Choroid plexus epithelial cell (primary cell): ENCODE measurements at places on chromosomes 13 and 19.

DNA sequence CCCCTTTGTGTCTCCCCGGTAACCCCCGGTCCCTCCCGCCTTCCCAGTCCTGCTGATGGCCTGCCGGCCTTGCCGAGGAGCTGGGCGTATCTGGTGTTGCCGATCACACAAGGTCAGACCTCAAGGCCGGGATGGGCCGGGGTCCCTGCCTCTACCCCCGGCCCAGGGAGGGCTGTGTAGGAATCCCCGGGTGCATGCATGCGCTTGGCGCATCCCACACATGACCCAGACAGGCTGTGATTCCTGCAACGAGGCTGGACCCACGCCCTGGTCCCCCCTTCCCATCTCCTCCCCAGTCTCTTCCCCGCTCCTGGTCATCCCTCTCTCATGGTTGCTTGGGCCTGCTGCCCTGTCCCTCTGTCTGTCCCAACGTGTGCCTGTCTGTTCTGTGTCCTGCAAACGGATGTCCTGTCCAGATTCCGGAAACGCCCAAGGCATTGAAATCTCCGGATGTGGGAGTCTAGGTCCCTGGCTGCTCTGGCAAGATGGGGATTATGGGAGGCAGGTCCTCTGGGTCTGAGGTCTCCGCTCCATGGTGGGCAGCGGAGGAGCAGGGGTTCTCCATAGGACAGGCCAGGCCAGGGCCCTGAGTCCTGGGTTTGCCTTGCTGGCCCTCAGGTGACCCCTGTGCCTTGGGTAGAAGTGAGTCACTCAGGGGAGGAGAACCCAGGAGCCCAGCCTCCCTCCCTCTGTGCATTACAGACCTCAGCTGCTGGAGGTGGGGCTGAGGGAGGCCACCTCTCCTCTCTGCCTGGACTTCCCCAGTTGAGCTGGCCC is 1.6 kb downstream of the PKN1 start:
- peak; percentile 88 for DNase-seq

DNA sequence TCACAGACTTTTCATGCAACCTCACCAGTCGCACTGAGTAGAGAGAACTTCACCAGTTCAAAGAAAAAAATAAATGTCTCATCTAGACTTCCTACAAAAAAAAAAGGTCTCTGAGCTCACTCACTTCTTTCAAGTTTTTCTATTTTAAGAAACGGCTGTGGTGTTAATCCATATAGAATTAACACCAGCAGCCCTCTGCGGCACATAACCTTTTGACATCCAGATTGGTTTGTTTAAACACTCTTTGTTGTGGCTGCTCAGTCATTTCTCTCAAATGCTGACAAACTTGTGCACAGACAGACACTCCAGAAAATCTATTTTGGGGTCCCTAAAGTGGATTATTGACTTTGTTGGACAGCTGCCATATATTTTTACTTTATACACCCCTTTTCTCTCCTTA is 874.9 kb downstream of the EFNB2 start:
- DNase-seq = no peak

- no peak for DNase-seq
These were observed 452.3 kb downstream of the IRS2 start for GRCh38 chr13:109333893-109334651.

DNA sequence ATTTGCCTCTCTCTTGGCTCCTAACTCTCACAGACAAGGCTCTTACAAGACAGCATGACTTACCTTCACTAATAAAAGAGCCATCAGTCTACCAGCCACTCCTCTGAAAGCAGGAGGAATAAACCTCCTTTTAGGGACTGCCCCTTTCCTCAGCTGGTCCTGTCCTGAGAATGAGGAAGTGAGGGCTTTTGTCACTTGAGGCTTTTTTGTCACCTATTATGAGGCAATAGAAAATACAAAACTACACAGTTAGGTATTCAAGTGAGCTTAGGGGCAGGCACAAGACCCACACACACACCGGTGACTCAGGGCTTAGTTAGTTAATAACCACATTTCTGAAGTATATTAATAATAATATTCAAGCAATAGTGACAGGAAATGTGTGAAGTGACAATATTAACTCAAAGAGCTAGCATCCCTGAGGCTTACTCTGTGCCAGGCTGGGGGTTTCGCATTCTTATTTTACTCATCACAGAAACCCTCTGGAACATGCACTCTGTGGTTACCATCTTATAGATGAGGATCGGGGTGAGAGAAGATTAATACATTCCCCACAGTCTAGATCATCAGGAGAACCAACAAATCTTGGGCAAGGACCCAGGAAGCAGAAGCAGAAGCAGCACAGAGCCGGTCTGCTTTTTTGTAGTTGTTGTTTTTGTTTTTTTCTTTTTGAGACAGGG is 379.9 kb downstream of the LIG4 start:
- DNase-seq = peak; percentile 87

DNA sequence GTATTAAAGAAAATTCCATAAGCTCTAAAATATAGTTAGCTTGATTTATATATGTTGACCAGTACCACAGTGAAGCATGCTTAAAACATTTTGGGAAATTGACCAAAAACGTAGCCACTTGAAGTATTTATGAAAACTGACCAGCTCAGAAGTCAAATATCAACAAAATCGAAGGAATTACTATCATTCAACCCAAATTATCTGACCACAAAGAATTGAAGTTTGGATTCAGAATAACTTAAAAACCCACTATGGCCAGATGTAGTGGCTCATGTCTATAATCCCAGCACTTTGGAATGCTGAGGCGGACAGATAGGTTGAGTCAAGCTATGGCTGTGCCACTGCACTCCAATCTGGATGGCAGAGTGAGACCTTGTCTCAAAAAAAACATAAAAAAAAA is 31.9 kb downstream of the GPALPP1 start:
- no peak for DNase-seq

DNA sequence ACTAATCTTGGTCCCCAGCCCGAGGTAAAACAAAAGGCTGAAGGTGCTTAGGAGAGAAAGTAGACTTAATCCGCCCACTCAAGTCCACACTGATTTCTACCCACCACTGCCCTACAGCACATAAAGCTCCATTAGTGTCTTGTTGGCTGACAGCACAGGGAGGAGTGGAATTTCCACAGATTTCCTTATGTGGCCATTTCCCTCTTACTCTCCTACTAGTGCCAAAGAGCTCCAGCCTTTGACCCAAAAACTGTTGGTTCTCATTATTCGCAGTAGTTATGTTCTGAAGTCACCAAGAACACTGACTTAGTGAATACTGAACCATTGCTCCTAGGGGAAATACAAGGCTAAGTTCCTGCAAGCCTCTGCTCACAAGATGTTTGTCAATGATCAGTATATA is 61.2 kb downstream of the RAB20 start:
- no peak for DNase-seq

- no peak for DNase-seq
These were observed 39.3 kb upstream of the GAS6 start for GRCh38 chr13:113902986-113903775.

DNA sequence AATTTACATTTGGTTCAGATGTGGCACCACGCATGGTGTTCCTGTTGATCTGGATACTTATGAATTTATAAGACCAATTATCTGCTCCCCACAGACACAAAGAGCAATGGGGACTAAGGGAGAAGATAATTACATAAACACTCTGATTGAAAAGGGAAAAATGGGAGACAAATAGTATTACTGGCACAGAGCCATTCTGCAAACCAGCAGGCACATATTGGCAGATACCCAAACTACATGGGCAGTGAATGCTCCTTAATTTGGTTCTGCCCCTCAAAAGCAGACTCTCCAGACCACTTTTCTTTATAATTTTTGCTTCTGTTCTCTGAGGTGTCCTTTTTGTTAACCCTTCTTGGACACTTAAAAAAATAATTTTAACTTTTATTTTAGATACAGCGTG is 1674.2 kb downstream of the PCDH9 start:
- no peak for DNase-seq

DNA sequence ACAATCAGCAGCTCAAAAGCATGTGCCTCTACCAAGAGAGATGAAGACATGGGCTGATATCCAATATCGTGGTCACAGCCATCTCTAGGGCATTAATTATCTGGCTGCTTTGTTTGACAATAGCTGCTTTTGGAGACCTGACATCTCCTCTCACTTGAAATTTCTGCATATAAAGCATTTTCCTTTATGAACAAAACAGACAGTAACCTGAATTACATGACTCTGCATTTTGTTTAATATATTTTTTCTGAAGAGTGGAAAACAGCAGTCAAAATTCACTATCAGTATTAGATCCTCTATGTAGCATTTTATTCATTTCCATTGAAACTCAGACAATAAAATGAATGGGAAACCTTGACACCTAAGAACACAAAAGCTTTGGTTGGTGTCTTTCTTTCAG is 42.4 kb upstream of the ESD start:
- no peak for DNase-seq

- DNase-seq = no peak
These were observed 4.4 kb downstream of the ZNF473 start for GRCh38 chr19:50030225-50030624.

- peak; percentile 60 for DNase-seq
These were observed 867 bp downstream of the ZNF546 start for GRCh38 chr19:39997638-39998216.

- no peak for DNase-seq
These were observed 54.0 kb upstream of the ATP12A start for GRCh38 chr13:24625870-24626849.

GRCh38 chr13:111555903-111556302 is 235.5 kb downstream of the TEX29 start:
- no peak for DNase-seq

- peak; percentile 64 for DNase-seq
These were observed 3.2 kb downstream of the ZNF230 start for GRCh38 chr19:44005973-44006372.

- DNase-seq = peak; percentile 40
These were observed 121.5 kb upstream of the CSNK1A1L start for GRCh38 chr13:37226971-37227370.

- DNase-seq = no peak
These were observed 12.9 kb upstream of the GIPR start for GRCh38 chr19:45655073-45655472.

DNA sequence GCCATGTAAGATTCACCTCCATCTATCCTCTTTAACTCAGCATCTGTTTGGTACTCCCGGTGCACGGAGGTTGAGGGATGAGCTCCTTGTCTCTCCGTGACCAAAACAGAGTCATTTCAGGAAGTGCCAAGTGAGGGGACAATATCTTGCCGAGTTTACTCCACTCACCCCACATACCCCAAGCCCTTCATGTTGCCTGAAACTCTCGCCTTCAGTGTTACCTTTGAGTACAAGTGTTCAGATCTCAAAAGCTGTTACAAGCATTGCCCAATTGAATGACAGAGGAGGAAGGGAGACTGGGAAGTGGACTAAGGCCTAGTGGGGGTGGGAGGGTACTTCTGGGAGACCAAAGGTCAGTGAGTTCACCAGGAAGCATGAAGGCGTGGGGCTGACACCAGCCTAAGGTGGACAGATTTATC is 6.0 kb upstream of the SIGLEC12 start:
- no peak for DNase-seq

DNA sequence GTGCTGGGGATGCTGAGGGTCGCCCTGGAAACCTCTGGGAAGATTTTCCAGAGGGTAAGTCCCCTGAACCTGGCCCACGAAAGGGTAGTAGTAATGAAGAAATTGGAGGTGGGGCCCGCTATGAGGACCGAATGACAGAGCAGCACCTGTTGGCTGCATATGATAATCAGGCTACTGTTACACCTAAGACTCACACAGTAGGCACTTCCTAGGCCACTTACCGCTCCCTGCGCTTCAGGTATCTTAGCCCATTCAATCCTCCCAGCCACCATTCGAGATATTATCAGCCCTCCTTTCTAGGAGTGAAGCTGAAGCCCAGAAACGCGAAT is 4.3 kb upstream of the LRFN3 start:
- DNase-seq = no peak

- no peak for DNase-seq
These were observed 11.2 kb downstream of the KDM4B start for GRCh38 chr19:4980067-4980466.

- DNase-seq = no peak
These were observed 182.9 kb downstream of the SLITRK6 start for GRCh38 chr13:85616275-85616674.

DNA sequence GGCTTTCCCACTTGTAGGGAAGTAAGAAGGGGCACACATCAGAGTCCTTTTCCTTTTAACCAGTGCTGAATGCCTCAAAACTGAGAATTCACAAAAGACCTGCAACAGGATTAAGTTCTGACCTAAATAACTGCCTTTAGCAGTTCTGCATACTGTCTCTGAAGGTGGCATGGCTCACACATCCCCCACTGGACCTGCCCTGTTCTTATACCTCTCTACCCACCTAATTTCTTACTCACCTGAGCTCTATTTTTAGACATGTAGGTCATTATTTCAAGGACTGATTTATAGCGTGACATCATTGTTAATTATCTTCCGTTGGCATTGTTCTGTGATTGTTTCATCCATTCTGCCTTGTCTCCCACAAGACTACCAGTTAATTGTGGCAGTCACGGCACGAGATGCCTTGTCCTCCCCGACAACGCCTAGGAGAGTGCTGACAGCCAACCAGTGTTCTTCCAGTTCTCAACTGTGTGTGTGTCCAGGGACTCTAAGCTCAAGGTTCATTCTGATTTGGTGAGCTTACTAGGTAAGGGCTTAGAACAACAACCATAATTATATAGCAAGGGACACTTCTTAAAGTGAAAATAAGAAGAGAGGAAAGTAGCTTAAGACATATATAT is 27.1 kb upstream of the UBL3 start:
- no peak for DNase-seq

- DNase-seq = no peak
These were observed 115.7 kb upstream of the STARD13 start for GRCh38 chr13:33401238-33401637.

DNA sequence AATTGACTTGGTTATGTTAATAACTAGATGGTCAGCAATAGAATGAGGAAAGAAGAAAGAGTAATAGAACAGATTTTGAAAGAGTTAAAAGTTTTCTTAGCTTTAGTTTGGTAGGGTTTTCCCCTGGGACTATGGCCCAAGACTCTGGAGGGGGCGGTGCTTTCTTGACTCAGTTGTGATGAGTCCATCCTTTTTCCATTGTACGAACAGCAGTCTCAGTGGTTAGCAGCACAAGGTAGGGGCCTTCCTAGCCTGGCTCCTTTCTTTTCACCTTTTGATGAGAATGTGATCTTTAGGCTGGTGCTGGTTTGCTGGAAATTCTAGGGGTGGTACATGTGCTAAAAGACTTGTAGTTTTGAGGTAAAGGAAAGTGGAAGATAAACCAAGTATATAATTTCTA is 38.8 kb downstream of the ZNF506 start:
- no peak for DNase-seq

DNA sequence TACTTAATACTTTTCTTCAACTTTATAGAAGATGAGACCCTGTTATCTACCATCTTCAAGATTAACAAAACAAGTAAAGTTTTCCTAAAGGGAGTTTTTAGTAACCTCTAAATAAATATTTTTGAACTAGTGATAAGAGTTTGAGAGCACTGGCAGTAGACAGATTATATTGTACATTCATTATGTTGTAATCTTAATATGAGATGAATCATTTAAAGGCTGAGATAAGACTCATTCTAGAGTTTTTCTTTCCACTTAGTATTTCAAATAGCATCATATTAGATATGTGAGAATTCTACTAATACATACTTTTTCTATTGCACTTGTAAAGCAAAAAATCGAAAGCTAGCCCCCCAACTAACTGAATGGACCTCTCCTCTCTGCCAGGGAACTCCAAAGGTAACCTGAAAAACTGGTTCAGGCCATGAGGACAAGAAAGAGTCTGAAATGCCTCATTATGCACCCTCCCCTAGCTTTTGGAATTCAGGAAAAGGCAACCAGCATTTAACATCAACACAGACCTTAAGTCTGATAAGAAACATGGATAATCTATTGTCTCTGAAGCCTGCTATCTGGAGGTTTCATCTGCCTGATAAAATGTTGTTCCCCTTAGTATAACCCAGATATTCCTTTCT is 875.4 kb upstream of the SLC10A2 start:
- DNase-seq = peak; percentile 34
